Stimulated activated CD4-positive, alpha-beta T cell treated with anti-CD3 and anti-CD28 coated beads, Interleukin-2, amount 100 ng/mL, for 4 hours (primary cell): ENCODE measurements at places on chromosomes 7 and 10.
A peak's percentile ranks its signal among the peaks of the same experiment; 100 is the strongest.

- DNase-seq: no peak
Measured at GRCh38 chr7:8035192-8035591, 66.6 kb downstream of the GLCCI1 start.

GRCh38 chr7:51000956-51001355 is 218.3 kb upstream of the GRB10 start:
- DNase-seq: no peak

GRCh38 chr10:96374639-96374984 is 15.8 kb upstream of the OPALIN start:
- DNase-seq: no peak

GRCh38 chr7:134331393-134331792 is 14.7 kb upstream of the SLC35B4 start:
- DNase-seq: no peak

DNA sequence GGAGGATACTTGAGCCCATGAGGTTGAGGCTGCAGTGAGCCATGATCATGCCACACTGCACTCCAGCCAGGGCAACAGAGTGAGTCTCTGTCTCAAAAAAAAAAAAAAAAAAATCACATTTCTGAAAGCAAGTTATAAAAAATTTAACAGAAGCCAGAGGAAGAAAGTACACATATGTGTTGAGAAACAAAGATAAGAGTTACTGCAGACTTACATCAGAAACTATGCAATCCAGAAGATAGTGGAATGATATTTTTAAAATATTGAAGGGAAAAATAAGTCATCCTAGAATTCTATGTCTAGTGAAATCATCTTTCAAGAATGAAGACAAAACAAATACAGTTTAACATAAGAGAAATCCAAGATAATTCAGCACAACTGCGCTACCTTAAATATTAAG is 46.9 kb downstream of the ZNF518A start:
- DNase-seq: no peak

DNA sequence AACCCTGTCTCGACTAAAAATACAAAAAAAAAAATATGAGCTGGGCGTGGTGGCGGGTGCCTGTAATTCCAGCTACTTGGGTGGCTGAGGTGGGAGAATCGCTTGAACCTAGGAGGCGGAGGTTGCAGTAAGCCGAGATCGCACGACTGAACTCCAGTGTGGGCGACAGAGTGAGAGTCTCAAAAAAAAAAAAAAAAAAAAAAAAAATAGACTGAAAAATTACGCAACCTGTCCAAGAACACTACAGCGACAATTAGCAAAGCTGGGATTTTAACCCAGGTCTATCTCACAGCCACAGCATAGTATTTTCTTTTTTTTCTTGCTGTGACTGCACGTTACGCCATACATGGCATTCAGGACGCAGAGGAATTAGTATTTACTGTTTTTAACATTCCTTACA is 1.1 kb upstream of the RABGEF1 start:
- DNase-seq: no peak

DNA sequence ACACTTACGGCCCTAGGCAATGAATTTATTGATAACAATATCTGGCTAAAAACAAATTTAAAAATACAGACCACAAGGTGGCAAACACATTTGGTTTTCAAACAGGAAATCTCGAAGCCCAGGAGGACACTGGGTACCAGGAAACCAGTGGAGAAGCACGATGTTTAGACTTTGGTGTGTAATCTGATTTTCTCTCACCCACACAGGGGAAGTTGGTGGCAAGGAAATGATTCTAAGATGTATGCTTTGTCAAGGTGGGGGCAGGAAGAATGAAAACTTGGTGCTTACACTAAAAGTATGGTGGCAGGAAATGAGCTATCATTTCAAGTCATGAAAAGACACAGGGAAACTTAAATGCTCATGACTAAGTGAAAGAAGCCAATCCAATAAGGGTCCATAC is 113.2 kb upstream of the ANKRD1 start:
- DNase-seq: peak; percentile 2

- no peak for DNase-seq
Measured at GRCh38 chr10:22597138-22597537, 117.2 kb downstream of the PIP4K2A start.

- no peak for DNase-seq
Measured at GRCh38 chr10:79053481-79054202, 15.1 kb upstream of the ZMIZ1 start.

- no peak for DNase-seq
Measured at GRCh38 chr7:70797109-70797514, 334.8 kb upstream of the GALNT17 start.

DNA sequence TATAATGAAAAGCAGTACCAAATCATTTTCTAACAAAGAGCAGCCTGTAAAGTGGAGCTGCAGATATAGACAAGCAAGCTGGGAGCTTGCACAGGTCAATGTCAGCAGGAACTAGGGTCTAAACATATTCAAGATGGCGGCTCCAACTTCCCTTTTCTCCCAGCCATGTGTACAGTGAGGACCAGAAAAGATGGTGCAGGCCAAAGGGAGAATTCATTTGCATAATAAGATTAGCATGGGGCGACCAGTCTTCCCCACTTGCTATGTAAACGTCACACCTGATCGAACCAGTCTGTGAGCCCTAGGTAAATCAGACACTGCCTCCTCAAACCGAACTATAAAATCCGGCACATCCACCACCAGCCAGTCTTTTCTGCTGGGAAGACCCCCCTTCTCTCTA is 4.4 kb upstream of the RAPGEF5 start:
- DNase-seq: no peak

DNA sequence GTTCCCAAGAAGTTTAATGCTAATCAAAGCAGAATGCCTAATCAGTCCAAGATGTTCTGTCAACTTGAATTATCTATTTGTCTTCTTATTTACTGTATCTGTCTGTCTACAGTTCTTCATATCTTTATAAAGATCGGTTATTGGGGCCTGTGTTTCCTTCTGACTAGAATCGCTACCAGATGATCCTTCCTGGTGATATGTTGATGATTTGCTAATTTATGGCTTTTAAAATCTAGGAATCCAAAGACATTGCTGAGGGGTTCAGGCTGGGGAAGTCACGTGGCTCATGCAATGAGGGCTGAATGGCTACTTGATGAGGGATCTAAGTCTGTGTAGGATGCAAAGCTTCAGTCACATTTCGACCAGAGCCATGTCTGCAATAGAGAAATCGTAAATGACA is 536.3 kb downstream of the KCNMA1 start:
- DNase-seq: no peak

GRCh38 chr10:70038923-70039322 is 13.7 kb upstream of the MACROH2A2 start:
- DNase-seq: no peak
